ENCODE measurements at places on chromosomes 3 and 15.

GRCh38 chr3:105976196-105976595, 107.4 kb upstream of the CBLB start:
- no peak for DNase-seq

DNA sequence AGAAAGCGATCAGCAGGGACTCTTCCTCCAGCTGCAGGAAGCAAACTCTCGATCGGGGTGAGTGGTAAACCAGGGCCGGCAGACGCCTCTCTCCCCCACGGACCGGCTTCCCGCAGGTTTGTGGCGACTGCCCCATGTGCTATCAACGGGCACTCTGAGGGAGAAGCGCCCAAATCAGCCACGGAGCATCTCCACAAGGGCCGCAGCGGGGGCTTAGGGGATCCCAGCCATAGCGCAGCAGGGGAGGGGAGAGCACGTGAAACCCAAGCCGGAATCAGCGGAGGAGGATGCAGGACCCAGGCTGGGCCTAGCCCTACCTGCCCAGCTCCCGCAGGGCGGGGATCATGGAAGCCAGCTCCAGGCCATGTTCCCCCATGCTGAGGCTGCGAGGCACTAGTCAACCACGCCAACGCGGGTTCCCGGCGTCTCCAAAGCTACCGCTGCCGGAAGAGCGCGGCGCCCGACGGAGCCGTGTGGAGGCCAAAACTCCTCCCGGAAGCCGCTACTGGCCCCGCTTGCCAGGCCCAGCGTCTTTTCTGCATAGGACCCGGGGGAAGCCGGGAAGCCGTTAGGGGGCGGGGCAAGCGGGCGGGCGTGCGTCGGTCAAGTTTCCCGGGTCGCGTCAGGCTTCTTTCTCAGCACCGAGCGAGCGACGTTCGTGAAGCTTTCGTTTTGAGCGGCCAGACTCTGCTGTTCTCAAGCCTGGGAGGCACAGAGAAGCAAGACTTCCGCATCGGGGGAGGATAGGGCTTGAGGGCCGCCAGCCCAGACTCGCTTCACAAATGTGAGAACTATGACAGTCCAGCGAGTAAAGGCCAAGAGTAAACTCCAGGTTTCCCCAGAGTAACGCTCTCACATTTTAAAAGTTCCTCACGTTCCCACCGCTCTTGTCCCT, at the start of gene ATR:
Gene ATR, minus strand, starts transcription at position 405 of the 895 bp plus-strand sequence. Its CDS starts 29 bp downstream, at position 376.
- DNase-seq: peak; percentile 93

DNA sequence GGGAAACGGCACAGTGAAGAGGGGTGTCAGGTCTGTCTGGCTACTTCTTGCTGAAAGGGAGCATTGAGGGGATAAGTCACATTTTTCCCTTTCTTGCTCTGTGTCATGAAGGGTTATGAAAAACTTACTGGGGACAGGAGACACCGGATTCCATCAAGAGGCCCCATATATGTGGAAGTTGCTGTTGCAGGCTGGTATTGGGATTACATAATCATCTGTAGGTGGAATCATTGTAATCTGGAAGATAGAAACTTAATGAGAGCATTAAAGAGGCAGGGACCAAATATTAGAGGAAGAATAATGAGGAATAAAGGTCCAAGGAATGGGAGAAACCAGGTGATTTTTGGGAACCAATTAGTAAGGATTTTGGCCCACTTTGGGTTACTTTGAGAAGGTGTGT, 4.2 kb upstream of the TCAIM start:
- DNase-seq: no peak

DNA sequence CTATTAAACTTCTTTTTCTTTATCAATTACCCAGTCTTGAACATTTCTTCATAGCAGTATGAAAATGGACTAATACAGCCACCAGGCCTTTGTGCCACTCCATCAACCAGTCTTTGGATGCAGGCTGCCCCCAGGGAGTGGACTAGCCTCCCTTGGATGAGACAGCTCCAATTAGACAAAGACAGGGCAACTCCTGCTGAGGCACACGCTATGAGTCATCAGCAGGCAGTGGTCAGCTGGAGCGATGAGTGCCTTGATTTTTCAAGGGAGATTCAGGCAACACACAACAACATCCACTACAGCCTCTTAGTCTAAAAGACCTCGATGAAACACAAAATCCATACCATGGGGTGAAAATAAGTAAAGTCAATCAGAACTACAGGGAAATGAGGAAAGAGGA, 160.1 kb downstream of the ARRDC4 start:
- no peak for DNase-seq

DNA sequence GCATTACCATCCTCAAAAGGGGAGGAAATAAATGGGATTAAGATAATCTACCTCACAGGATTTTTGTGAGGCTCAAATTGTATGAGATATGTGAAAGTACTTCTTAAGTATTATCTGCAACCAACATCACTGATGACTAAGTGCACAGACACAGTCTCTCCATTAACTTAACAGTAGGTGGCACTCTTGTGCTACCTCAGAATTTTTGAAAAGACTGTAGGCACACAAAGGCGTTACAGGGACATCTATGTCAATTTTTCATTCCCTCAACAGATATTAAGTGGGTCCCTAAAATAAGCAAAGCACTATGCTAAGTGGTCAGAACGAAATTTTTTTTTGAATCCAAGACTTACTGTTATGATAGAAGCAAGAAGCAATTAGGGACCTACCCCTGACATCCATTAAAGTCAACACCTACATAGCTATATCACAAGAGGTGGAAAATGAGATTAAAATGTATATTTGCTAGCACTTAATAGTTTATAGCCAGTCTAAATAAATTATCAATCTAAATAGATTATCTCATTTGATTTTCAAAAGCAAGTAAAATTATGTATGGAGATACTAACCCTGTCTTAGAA, 52.9 kb downstream of the RYK start:
- no peak for DNase-seq

GRCh38 chr3:196193736-196194541, 17.3 kb downstream of the ZDHHC19 start:
- DNase-seq: no peak

- no peak for DNase-seq
Measured at GRCh38 chr3:192818126-192818525, 90.8 kb upstream of the FGF12 start.

DNA sequence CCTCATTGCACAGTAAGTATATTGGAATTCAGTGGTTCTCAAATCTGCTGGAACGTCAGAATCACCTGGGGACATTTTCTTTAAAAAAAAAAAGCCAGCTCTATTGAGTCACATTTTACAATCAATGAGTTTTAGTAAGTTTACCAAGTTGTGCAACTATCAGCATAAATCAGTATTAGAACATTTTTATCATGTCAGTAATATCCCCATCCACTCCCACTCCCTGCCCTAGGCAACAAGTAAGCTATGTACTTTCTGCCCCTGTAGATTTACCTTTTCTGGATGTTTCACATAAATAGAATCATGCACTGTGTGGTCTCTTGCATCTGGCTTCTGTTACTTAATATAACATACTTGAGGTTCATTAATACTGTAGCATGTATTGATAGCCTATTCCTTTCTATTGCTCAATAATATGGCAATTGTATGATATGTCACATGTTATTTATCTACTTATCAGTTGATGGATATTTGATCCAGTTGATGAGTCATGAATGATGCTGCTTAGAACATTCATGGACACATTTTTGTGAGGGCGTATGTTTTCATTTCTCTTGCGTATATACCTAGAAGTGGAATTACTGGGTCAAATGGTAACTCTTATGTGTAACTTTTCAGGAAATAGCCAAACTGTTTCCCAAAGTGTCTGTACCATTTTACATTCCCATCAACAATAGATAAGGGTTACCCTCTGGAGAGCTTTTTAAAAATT, 180.5 kb downstream of the THSD4 start:
- no peak for DNase-seq

- no peak for DNase-seq
Measured at GRCh38 chr3:27089068-27089467, 280.1 kb downstream of the NEK10 start.

GRCh38 chr3:184785890-184786279, 26.1 kb upstream of the VPS8 start:
- no peak for DNase-seq
